Effector CD8-positive, alpha-beta T cell (primary cell): ENCODE measurements at places on chromosomes 4 and X.

DNA sequence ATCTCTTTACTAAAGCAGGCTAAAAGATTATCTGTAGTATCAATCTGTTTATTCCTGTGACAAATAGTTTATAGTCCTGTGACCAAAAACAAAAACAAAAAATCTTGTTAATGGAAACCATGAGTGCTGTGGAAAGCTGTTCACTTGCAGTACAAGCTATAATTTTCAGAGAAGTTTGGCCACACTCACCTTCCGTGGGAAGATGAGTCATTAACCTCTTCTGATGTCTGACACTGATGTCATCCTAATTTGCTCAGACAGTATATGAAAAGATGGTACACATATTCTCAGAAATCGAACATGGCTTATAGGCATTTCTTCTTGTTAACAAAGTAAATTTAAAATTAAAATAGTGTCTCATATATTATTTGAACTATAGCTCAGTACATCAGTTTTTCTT, 19.9 kb upstream of the ENPP6 start:
- DNase-seq, result no peak

GRCh38 chr4:186984105-186984644, 260.5 kb upstream of the FAT1 start:
- DNase-seq, result no peak

DNA sequence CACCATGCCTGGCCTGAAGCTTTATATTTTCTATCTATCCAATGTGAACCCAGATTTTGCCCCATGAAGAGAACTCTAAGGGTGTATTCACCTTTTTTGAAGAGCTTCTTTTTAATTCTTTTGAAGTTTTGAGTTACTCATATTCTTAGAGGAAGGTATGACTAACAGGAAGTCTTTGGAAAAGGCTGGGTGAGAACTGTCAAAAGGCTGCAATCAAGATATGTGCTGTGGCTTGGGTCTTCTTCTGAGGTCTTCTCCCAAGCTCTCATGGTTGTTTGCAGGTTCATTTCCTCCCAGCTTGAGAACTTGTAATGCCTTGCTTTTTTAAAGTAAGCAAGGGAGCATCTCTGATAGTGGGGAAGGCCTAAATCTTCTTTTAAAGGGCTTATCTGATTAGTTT, 3.1 kb upstream of the C4orf17 start:
- DNase-seq, result no peak

- DNase-seq, result no peak
These were observed 1.5 kb downstream of the GSX2 start for GRCh38 chr4:54101190-54102041.

DNA sequence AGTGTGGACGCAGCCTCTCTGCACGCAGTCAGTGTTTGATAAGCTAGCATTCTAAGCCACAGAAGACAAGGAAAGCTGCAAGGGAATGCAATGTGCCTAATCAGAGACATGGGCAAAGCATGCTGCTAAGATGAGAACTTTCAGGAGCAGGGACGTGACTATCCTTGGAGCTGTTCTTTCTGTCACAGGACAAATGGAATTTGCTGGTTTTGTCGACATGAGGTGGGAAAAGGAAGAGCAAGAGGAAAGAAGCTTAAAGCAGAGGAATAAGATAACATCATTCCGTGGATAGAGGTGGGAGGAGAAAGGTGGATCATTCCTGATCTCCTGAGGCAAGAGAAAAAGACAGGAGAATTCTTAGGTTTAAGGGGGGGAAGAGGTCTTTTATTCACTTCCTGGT, 33.7 kb downstream of the RBM47 start:
- DNase-seq, result no peak

GRCh38 chr4:16794816-16795445, 103.5 kb downstream of the LDB2 start:
- peak; percentile 2 for DNase-seq

GRCh38 chr4:86967798-86968197, 33.0 kb downstream of the AFF1 start:
- no peak for DNase-seq

GRCh38 chr4:112819729-112820128, 182.8 kb downstream of the LARP7 start:
- no peak for DNase-seq

DNA sequence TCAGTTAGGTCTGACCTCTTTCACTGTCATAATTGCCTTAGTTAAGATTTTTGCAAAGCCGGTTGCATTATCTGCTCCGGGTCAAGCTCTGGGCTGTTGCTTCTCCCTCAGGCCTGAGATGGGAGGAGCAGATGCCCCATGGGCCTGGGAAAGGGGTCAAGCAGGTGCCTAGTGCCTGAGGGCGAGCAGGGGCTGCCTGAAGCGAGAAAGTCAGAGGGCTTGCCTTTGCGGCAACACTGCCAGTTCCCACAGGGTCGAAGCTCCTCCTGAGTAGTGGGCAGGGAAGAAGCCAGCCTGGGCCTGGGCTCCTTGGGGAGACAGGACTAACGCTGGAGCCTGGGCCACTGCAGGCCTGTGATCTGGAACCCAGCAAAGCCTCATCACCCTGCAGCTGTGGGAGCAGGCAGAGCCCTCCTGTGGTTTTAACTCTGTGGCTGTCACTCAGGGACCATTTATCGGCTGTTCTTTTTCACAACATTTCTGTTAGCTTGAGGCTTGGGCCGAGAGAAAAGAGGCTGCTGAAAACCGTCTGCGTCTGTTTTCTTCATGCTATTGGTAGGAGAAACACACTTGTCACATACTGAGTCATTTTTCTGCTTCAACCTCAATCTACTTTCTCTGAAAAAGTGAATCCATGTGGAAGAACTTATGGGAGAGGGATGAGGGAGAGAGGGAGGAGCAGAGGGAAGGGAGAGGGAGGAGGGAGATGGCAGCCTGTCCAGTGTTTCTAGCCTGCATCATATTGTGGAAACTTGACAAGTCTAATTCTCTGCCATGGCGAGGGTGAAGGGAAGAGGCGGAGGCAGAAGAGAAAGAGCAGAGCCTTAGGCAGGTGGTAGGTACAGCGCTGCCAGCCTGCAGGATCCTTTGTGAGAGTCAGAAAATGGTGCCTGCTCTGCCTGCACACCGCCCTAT, 68.4 kb downstream of the RHOH start:
- peak; percentile 22 for DNase-seq

DNA sequence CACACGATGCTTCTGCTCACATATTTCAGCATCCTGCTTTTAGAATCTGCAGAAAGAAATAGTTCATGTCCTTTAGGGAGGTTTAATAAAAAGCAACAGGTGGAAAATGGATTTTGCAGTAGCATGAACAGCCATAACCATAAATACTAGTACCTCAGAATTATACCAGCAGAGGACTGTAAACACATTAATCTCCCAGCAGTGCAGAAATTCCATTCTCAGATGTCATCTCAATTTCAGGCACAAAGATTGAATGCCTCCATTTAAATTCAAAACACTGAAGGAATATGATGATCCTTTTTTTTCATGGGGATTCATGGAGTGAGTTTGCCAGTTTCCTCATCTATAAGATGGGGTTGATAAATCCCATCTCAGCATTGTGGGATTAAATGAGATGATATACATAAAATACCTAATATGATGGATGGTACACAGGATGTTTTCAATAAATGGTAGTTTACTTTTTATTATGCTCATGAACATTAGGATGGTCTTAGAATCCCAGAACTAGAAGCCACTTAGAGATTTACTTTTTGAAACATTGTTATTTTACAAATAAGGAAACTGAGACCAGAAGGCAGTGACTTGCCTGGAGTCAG, 566 bp upstream of the LIMCH1 start:
- no peak for DNase-seq

- no peak for DNase-seq
These were observed 1.8 kb downstream of the SLC30A9 start for GRCh38 chr4:41991916-41992767.

DNA sequence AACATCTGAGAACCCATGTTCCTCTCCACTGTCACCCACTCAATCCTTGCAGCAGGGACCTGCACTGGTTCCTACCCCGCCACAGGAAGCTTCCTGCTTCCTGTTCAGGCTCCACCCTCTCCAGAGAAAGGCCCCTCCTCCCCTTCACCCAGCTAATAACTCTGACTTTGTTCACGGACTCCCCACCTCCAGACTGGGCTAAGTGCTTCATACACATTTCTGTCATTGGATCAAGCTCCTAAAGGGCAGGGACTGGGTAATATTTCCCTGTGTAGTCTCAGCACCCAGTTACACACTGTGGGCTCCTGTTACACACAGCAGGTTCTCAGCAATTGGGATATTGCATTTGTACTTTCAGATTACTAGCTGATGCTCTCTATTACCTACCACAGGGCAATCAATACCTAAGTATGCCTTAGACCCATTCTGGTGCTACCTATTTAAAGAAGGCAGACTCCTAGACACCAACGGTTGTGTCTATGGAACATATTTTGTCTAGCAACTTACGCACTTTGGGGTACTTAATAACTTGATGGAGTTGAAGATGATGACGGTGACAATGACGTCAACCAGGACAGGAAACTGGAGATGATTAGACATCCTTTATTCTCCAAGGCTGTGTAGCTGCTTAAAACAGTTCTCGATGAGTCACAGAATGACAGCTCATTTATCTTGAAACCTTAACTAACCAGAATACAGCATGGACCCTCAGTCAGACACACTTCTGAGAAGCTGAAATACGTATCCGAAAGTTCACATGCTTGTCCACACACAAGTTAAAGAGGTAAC, 58.1 kb downstream of the MAML3 start:
- peak; percentile 20 for DNase-seq

DNA sequence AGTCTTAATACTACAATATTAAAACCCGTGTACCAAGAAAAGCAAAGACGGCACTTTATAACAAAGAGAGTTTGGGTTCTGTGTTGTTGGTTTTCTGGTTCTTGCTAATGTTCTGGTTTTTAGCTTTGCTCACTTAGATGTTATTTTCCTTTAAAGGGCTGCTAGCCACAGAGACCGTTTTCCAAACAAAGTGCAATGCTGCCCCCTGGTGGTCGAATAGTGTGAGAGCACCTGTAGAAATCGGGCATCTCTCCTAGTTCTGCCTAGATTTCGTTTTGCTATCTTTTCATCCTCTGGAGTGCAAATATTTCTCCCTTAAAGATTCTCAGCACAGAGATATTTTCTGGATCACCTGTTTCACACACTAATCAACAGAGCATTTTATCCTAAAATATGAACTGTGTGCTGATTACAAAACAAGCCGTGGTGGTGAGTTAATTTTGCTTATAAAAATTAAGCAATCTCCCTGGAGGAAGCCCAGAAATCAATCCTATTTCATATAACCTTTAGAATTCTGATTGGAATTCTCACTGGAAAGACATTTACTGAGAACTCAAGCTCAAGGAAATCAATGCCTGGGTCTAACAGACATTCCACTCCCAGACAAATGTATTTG, 334.5 kb upstream of the NOCT start:
- DNase-seq, result peak; percentile 60

DNA sequence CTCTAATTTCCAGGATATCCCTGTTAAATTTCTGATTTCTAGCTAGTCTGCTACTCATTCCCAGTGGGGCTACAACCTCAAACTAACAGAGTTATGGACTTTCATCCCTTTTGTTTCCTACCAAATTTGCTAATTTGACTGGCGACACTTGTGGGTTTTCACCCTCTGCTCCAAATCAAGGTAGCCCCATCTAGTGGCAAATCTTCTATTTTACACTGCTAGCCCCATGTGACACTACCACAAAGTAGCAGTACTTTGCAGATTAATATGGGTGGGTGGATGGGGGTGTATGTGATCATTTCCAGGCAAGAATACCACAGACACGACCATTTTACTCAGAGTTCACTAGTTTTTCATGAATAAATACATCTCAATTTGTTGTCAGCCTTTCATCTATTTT, 150.3 kb downstream of the MSL3 start:
- no peak for DNase-seq

GRCh38 chrX:68431836-68432235, 1.5 kb downstream of the OPHN1 start:
- DNase-seq, result no peak

GRCh38 chr4:100869276-100869675, 351.5 kb upstream of the EMCN start:
- no peak for DNase-seq

DNA sequence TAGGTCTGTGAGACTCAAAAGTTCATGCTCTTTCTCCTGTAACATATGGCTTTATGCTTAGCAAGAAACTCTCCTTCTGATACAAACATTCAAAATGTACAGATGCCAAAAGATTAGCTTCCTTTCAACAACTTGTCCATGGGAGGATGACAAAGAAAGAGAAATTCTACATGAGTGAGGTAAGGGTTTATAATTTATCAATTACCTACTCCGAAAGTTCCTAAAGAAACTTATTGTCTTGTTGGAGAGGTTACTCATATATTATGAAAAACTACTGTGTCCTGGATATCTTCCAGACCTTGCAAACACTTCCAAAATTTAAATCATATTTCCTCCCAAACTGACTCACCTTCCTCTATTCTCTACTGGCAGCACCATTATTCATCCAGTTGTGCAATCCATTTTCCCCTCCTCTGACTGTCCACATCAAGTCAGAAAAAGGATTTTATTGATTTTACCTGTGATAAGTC, 65.1 kb downstream of the ENPEP start:
- no peak for DNase-seq

- DNase-seq, result no peak
These were observed 129.4 kb upstream of the ARSJ start for GRCh38 chr4:114108869-114109268.

DNA sequence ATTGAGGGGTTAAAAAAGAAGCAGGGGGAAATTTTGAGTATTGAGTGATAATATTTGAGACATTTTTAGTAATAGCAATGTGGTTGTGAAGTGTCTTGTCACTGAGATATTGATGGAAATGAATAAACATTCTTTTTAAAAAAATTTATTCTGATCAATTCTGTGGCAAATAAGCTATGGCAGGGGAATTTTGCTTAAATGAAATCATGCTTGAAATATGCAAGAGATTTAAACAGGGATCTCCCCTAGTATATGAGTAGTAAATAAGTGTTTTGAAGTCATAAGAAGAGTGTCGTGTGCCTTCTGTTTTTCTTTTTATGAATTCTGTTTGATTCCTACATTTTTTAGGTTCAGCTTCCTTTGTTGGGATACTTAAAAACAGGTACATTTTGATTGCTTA, 23.2 kb downstream of the IL15 start:
- no peak for DNase-seq

GRCh38 chr4:167826281-167826680, 266.1 kb upstream of the ANXA10 start:
- no peak for DNase-seq

DNA sequence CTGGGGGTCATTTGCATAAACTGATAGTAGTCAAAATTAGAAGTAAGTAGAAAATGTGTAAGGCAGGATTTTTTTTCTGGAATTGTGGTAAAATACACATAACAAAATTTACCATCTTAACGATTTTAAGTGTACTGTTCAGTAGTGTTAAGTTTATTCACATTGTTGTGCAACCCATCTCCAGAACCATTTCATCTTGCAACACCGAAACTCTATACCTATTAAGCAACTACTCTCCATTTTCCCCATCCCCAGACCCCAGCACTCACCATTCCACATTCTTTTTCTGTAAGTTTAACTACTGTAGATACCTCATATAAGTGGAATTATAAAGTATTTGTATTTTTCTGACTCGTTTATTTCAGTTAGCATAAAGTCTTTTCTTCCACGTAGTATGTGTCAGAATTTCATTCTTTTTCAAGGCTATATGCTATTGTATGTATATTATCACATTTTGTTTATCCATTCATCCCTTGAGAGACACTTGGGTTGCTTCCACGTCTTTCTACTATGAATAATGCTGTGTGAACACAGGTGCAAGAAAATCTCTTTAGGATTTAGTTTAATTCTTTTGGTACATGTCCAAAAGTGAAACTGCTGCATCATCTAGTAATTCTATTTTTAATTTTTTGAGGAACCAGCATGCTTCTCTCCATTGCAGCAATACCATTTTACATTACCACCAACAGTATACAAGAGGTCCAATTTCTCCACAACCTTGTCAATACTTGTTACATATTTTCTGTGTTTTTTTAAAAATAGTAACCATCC, 39.1 kb upstream of the NSUN7 start:
- no peak for DNase-seq
